ENCODE measurements at places on chromosomes 16 and 17. TPM values are rescaled to one million over a fixed set of nuclear protein-coding genes. Genes with fewer than 3 reads are reported as not detected.

Gene TBC1D3I
- 0.07 TPM for polyA plus RNA-seq

Gene TEX19
- polyA plus RNA-seq: 0.03 TPM

DNA sequence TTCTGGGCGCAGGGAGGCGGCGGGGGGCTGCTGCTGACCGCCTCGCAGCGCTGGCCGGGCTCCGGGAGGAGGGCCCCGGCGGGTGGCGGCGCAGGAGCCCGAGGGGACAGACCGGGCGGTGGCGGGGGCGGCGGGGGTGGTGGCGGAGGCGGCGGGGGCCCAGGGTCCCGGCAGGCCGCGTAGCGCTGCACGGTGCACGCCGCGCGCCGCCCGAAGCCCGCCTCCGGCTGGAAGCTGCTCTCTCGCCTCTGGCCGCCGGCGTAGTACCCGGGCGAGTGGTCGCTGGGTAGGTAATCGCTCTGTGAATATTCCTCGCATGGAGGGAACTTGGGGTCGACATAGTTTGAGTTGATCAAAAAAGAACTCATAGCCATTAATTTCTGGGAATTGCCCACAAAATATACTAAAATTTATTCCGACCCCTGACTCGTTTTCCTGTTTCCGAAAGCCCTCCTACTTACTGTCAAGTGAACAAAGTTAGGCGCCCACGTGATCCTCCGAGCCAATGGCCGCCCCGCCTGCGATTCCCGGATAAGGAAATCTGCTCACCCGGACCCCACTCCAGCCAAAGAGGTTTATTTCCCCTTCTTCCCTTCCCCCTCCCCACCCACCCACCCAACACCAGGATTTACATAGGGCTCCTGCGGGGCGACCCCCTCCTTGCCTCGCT lies at the start of gene HOXB4:
Gene HOXB4 (minus strand): TSS at position 405 of the 670 bp plus-strand sequence. CDS start 31 bp downstream, at position 374.
- DNase-seq: peak; percentile 88

DNA sequence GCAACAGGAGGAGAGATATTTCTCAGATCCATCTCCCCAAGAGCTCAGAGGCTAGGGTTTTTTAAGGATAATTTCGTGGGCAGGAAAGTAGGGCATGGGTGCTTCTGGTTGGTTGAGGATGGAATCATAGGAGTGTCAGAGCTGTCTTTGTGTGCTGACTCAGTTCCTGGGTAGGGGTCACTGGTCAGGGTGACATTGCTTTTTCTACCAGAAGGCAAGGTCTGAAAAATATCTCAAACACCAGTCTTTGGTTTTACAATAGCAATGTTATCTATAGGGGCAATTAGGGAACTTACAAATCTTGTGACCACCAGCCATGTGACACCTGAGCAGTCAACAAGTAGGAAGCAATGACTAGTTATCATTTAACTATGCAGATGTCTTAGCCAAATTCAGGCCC lies 82.9 kb upstream of the DYNLRB2 start:
- DNase-seq: no peak

Gene FBXL16
- 3.0 TPM for polyA plus RNA-seq

GRCh38 chr17:55728361-55728760 lies 5.7 kb upstream of the TMEM100 start:
- no peak for DNase-seq

Gene FZD2
- 133 TPM for polyA plus RNA-seq

GRCh38 chr17:69528035-69528434 lies 113.5 kb downstream of the MAP2K6 start:
- no peak for DNase-seq

- DNase-seq: peak; percentile 28
These were observed 33.1 kb downstream of the N4BP1 start for GRCh38 chr16:48576927-48577326.

DNA sequence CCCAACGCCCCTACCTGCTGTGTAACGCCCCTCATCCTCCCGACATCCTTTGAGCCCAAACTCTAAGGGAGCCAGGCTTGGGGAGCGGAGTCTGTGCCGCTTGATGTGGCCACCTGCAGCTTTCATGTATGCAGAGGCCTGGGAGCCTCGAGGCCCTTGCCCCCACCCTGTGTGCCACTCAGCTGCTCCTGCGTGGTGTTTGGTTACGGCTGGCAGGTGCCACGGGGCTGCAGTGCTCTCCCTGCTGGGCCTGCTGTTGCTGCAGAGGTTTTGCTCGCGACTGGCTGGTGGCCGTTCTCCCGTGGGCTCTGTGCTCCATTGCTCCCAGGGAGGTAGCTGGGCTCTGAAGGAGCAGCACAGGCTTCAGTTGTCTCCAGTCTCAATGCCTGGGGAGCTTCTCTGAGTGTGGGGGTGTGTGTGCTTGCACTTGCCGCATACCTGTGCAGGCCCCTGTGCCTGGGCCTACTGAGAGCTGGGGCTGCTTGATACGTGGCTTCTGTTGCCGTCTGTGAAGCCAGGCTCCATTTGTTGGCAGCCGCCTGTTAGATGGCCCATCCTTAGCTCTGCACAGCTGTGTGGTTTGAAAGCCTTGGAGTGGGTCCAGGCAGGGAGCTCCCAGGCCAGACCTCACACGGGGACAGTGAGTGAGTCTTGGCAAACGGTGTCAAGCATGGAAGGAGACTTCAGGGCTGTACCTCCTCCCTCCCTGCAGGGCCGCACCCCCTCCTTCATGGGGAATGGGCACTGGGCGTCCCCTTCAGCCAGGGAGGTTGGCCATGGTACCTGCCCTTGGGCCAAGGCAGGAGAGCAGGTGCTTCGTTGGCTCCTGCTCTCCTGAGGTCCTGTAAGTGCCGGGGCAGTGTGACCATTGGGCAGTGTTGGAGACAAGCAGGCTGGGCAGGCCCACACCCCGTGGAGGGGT lies 47.2 kb downstream of the PDPK1 start:
- peak; percentile 16 for DNase-seq

Data from IMR-90 (cell line).